ENCODE measurements at places on chromosomes 5 and 9.

DNA sequence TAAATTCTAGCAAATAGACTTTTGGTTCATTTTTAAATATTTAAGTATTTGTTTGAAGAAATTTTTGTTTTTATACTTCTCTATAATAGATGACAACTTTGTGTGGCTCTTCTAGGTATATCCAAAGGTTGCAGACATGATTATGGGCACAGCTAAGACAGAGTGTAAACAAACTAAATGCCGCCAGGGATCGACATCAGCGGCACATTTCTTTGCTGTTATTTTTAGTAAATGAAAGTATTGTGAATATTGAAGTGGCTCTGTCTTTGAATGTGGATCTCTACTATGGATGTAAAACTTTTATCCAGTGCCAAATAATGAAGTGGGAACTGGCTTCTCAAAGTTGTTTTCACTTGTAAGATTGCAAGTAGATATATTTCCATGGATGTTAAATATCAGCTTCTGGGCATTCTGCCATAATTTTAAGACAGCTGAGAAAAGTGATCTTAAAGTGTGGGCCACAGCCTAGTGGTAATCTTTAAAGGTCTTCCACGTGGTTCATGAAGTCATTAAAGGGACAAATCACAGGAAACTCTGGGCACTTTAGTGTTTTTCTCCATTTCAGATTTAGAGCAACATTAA lies 589.9 kb downstream of the ZNF608 start:
- DNase-seq, result no peak

GRCh38 chr5:141877356-141878185 lies 639 bp downstream of the PCDH1 start:
- DNase-seq, result peak; percentile 71

DNA sequence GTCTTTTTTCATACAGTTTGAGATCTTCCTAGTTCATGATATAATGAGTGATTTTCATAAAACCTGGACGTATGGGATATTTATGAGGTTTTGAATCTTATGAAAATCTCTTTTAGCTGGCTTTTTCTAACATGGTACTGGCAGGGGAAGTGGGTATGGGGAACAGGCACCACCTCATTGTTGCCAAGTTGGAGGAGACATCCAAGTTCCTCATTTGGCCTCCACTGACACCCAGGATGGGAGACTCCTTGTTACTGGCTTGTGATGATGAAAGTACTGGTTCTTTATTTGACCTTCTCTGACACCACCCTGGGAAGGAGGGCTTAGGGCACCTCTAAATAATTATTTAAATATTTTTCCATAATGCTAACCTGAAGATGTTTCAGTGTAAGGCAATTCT lies 4.0 kb upstream of the TNPO1 start:
- DNase-seq, result no peak

DNA sequence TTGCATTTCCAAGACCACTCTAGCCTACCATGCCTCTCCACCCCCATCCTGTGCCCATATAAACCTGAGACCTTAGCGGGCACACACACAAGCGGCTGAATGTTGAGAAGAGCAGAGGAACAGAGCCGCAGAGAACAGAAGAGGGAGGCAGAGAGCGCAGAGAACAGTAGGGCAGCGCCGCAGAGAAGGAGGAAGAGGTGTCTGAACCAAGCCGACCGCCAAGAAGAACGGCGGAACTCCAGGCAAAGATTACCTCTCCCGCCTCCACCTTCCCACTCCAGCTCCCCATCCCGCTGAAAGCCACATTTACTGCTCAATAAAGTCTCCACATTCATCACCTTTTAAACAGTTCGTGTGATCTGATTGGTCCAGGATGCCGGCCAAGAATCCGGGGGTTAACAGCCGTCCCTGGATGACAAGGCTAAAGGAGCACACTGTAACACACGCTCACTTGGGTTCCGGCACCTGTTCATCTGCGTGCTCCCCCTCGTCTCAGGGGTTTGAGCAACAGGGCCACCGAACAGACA lies 33.2 kb downstream of the GRIN3A start:
- no peak for DNase-seq

DNA sequence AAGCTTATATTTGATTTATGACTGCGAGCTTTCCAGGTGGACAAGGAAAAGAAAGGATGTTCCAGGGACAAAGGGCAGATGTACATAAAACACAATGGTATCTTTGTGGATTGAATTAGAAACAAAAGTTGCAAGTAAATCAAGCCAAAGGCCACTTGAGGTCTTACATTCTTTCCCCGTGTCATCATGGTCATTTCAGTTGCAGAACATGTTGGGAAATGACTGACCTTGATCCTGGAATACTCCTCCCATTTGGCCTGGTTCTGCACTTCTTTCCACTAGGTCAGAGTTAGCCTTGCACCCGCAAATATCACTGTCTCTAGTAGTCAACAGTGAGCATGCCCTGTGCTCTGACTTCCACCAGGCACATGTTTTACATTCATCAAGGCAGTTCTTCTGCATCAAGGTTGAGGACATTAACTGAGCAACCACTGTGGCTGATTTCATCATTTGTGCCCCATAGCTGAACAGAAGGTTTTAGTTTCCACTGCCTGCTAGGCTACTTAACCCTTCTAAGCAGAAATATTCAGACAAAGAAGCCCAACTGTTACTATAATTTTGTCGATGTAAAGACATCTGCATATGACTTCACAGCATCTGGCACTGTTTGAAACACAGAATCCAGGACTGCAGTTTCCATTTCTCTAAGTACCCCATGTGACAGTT lies 1161.7 kb upstream of the DMAC1 start:
- DNase-seq, result peak; percentile 70

DNA sequence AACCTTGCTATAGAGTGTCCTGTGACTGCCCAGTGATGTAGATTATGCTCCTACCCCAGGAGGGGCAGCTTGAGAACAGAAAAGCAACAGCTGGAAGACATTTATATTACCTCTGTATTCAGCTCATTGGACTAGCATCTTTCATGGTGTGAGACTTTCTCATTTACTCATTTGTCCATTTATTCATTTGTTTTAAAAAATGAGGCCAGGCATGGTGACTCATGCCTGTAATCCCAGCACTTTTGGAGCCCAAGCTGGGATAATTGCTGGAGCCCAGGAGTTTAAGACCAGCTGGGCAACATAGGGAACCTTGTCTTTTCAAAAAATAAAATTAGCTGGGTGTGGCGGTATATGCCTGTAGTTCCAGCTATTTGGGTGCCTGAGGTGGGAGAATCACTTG lies 130.0 kb upstream of the LHFPL2 start:
- DNase-seq, result no peak

GRCh38 chr5:106875591-106876297 lies 795.0 kb downstream of the EFNA5 start:
- no peak for DNase-seq

DNA sequence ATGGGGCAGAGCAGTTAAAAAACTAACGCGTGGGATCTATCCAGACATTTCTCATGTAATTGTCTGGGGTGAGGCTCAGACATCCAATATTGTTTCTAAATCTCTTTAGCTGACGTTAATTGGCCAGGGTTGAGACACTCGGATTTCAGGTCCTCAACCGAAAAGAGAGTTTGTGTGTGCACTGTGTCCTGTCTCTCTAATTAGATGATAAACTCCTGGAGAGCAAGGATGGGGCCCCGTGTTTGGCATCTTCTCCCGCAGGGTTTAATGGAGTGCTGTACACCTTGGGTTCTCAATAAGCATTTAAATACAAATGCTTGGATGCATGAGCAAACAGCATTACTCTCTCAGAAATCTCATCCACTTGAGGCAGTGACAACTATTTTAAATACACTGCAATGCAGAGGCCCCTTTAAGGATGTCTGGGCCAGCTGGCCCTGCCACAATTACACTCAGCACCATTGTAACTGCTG lies 139.6 kb downstream of the MTX3 start:
- peak; percentile 21 for DNase-seq

GRCh38 chr5:141508798-141509611 lies 20.1 kb downstream of the PCDHGC5 start:
- DNase-seq, result peak; percentile 93

DNA sequence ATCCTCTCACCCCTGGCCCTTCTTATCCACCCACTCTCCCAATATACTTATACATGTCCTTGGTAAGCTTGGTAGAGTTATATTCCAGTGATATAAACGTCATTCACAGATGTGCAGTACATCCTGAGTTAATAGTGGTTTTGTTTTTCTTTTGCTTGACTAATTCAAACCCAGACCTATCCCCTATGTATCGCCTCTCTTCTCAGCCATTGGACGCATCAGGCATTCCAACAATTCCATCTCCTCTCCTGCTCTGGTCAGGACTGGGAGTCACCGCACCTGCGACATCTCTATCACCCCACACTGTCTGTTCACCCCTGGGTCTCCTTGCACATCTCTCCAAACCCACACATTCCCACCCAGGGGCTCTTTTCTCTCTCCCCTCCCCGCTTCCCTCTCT lies 21.9 kb upstream of the IRX2 start:
- DNase-seq, result no peak

DNA sequence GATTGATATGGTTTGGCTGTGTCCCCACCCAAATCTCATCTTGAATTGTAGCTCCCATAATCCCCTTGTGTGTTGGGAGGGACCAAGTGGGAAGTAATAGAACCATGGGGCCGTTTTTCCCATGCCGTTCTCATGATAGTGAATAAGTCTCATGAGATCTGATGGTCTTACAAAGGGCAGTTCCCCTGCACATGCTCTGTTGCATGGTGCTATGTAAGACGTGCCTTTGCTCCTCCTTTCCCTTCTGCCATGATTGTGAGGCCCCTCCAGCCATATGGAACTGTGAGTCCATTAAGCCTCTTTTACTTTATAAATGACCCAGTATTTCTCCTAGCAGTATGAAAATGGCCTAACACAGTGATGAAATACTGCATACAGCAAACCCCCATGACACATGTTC lies 84.8 kb upstream of the SELENOP start:
- no peak for DNase-seq

DNA sequence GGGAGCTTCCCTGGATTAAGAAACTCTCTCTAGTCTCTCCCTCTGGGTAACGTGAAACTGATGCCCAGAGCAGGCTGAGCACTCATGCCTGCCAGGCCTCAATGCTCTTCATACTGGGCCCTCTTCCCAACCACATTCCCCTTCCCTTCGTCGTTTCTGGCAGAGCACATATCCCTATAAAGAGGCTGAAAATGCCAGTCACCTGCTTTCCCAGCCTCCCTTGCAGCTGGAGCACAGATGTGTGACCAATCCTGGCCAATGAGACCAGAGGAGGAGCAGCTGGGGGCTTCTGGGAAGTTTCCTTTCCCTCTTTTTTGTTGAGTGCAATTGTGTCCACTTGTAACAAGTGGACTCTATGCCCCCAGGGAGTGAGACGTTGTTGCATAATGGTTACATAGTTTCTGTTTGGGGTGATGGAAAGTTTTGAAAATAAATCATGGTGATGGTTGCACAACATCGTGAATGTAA lies 30.2 kb upstream of the SMIM23 start:
- no peak for DNase-seq

DNA sequence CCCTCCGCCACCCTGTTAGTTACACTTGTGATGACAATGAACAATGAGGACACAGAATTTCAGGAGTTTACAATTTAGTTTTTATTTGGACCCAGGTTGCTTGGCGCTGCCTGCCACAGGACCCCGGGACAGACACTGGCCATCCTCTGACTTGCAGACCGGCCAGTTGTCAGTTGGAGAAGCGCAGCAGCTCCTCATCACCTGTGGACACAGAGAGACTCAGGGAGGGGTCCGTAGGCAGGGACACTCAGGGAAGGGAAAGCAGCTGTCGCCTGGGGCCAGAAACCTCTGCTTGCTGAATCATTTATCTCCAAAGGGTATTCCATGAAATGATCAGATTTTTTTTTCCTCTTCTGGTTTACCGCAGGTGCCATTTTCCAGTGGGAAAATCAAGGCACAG lies 18.0 kb downstream of the AMBP start:
- no peak for DNase-seq

GRCh38 chr5:96388176-96388575 lies 44.9 kb downstream of the PCSK1 start:
- no peak for DNase-seq

- DNase-seq, result no peak
Observed at GRCh38 chr9:85514256-85514655, 227.5 kb downstream of the AGTPBP1 start.

DNA sequence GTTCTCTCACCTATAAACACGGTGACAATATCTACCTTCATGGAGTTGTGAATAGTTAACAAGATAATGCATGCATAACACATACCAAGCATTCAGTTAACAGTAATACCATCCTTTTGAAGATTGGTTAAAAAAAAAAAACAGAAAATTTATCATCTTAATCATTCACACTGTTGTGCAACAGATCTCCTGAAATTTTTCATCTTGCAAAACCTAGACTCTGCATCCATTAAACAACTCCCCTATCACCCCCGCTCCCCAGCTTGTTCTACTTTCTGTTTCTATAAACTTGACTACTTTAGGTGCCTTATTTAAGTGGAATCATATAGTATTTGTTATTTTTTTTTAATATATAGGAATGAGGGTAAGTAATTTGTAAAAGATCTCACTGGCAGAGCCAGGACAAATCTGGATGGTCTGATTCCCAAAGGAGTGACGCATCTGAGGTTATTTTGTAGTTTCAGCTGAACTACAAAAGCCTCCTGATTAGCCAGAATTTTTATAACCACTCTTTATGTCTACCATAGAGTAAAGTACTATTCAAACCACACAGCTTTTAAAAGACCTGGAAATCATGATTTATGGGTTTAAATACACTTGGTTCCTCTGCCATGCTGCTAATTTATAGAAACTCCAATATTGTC lies 93.0 kb downstream of the FANCC start:
- DNase-seq, result no peak

DNA sequence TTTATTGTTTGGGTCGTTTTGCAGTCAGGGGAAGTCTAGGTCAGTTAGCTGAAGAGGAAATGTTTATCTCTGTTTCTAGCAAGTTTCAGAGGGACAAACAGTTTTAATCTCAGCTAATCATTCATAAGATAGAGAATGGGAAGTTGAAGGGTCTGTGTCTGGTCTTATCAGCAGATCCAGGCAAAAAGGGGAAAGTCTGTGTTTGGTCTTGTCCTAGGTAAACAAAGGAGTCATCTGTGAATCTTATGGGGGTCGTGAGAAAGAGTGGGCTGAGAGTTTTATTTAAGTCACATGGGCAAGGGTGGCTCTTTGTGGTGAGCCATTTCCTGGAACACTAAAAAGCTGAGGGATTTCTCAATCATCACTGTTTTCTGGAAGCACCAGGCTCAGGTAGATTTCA lies 5.6 kb upstream of the SNCAIP start:
- no peak for DNase-seq

DNA sequence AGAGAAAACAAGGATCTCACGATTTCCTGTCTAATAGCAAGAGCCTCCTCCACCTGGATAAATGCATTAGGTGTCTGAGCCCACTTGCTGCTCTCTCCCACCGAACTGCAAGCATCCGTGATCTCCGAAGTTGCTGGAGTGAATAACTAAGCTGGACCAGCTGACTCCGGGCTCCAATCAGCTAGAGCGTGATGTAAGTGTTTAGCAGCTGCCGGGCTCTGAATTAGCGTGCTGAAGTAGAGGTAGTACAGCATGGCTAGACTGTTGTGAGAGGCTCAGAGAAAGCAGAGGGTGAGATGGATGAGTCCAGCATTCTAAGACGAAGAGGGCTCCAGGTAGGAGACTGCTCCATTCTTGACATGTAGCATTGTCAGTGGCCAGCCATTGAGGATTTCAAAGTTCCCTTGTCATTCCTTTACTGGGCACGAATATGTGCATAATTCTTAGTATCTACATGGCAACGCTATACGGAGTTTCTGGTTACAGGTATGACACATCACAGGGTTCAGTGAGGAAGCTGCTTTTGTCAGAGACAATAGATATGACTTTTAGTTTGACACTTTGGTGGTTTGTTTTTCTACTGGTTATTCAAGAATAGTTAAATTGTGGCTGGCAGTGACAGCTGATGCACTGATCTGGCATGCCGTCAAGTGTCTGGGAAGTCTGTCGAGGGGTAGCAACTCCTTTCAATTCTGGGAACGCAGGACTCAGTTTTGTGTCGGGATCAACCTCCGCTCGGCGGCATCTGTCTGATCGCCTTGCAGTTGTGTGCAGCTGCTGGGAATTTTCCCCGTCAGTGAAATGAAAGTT lies 232.6 kb downstream of the MAST4 start:
- DNase-seq, result no peak
